WERI-Rb-1 (cell line): ENCODE measurements at places on chromosomes 5 and 9.
A peak's percentile ranks its signal among the peaks of the same experiment; 100 is the strongest.

DNA sequence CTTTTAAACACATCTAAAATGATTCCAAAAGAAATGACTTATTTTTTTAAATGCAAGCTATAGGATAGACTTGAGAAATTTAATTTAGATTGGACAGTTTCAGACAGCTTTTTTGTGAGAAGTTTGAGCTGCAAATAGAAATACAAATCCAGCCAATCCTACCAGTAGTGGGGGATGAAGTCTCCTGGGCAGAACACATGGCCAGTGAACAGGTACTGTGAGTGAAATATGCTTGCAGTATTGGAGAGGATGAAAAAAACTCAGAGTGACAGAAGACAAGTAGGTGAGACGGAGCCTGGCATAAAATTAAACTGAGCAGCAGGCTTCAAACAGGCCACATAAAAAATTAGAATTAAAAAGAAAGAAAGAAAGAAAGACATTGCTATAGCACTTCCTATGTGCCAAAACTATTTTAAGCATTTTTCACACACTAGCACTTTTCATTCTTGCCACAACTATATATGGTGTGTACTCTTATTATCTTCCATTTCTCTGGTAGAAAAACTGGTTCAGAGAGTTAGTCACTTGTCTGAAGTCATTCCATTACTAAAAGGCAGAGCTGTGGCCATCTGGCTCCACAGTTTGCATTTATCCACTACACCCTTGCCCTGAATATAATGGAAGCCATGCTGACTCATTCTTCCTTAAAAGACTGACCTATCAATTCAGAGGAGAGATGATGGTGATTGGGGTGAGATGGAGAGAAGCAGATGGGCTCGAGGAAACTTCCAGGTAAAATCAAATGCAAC is 310.2 kb upstream of the CTNND2 start:
- DNase-seq: no peak

GRCh38 chr9:93633492-93634221 is 57.3 kb downstream of the PHF2 start:
- DNase-seq: no peak

- no peak for DNase-seq
Measured at GRCh38 chr5:96157077-96157780, 195.6 kb upstream of the ELL2 start.

GRCh38 chr9:4955836-4956235 is 29.2 kb upstream of the JAK2 start:
- DNase-seq: no peak

GRCh38 chr9:93072383-93072795 is 13.9 kb downstream of the SUSD3 start:
- no peak for DNase-seq

- no peak for DNase-seq
Measured at GRCh38 chr9:215631-216155, 1.0 kb downstream of the DOCK8 start.

GRCh38 chr5:146296245-146296644 is 42.4 kb upstream of the POU4F3 start:
- DNase-seq: no peak

DNA sequence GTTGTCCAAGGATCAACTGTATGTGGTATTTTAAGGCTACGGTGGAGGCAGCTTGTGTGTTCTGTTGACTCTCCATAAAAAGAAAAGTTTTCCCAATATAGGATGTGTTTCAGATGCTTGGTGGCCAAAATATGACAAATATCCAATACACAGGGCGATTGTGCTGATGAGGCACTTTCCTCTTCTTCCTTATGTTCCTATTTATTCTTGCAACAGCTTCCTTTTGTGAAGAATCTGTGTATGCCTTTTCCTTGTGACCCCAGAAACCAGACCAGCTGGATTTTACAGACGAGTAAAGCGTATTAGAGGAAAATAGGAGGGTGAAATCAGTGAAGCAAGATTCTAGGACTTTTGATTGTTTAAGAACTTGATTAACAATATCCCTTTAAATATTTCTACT is 452.0 kb downstream of the DMAC1 start:
- no peak for DNase-seq

- DNase-seq: no peak
Measured at GRCh38 chr5:138528208-138528607, 14.8 kb downstream of the ETF1 start.

GRCh38 chr5:62653001-62653863 is 74.6 kb downstream of the LRRC70 start:
- DNase-seq: no peak

- DNase-seq: no peak
Measured at GRCh38 chr9:75910731-75911130, 20.3 kb downstream of the PCSK5 start.

DNA sequence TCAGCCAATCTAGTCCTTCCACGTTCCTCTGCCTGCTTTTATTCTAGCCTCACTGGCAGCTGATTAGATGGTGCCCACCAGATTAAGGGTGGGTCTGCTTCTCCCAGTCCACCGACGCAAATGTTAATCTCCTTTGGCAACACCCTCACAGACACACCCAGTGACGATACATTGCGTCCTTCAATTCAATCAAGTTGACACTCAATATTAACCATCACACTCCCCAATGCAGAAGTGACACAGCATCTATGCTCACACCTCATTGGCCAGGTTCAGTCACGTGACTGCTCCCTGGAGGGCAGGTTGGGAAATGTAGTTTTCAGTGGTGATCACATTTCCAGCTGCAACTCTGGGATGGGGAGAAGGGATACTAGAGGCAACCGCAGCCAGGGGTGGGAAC is 13.0 kb downstream of the SUSD3 start:
- DNase-seq: no peak

DNA sequence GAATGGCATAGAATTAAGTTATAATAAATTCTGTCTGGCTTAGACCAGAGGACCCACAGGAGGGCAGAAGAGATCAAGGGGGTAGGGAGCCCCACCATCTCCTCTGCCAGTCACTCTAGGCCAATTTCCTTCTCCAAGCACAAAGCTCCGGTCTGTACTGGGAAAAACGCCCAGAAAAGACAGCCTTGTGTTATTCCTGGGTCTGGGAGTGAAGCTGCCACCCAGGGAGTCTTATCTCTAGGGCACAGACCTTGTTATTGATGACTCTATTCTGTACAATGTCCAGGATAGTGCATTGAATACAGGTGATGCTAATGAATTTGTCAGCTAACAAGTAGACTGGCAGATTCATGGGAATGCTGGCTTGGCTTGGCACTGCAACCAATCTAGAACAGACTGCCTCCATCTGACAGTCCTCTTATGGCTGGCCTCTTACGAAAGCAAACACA is 60.7 kb downstream of the MED27 start:
- no peak for DNase-seq

DNA sequence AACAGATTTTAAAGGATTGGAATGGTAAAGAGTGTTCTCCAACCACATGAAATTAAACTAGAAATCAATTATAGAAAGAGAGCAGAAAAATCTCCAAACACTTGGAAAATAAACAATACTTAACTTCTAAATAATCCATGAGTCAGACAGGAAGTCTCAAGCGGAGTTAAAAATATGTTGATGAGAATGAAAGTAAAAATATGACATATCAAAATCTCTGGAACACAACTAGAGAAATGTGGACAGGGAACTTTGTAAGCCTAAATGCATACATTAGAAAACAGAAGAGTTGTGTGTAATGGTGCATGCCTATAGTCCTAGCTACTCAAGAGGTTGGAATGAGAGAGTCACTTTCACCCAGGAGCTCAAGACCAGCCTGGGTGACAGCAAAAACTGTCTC is 47.9 kb upstream of the ZNF618 start:
- DNase-seq: no peak

DNA sequence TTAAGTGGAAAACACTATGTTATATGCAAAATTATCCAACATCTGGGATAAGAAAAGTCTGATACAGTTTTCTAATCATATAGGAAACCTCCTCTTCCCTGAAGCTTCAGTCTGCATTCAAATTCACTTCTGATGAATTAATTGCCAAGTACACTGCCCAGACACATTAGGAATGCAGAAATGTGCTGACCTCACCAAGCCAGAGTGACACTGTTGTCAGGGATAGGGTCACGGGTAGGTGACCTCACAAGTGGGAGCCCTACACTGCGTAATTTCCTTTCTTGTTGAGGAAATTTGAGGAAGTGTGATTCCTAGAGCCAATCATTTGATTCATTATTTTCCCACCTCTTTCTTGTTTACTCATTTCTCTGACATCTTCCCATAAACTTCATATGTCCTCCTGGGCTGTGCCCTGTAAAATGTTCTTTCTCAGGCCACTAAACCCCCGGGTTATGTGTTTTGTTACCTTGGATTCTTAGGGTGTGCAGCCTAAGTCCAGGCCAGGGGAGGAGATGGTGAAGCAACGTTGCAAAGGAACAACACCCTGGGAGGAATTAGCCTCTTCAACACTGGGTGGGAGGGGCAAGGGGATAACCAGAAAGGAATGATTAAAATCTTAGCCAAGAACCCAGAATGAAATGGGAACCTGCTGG is 411.9 kb downstream of the MTRR start:
- DNase-seq: no peak

- no peak for DNase-seq
Measured at GRCh38 chr9:108184941-108185340, 670.8 kb downstream of the ACTL7B start.

- no peak for DNase-seq
Measured at GRCh38 chr9:87206064-87206661, 258.9 kb upstream of the GAS1 start.

DNA sequence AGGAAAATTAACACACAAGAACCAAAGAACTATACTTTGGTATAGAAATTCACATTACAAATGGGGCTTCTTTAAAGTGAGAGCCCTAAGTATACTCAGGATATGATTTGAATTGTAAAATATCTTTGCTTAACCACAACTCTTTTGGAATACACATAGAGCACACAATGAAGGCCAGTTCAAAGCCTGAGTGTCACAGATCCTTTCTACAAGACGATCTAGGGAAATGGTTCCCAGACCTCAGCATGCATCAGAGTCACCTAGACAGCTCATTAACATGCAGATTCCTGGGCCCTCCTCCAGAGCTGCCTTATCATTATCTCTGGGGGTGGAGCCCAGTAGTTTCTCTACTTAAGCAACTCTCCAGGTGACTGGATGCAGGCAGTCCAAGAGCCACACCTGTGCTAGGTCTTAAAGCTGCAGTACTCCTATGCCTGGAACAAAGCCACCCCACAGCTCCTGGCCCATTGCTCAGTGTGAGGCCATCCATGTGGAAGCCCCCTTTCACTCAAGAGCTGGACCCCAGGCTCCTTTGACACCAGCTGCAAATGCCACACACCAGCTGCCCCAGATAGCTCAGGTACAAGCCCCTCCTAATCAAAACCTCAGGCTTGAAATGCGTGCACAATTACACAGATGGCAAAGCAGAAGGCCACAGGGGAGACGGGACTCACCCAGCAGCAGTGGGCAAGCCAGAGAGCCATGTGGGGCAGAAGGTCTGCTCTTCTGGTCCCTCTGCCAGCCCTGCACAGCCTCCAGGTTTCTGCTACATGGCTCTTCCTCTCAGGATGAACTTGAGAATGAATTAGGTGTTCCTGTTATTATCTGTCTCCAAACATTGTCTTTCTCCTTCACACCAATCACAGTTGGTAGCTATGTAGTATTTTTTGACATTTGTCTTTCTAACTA is 106.1 kb downstream of the SH3TC2 start:
- DNase-seq: no peak

- peak; percentile 43 for DNase-seq
Measured at GRCh38 chr5:126339215-126339805, 83.9 kb upstream of the GRAMD2B start.

- no peak for DNase-seq
Measured at GRCh38 chr5:18037718-18038117, 403.5 kb downstream of the TAF11L14 start.

DNA sequence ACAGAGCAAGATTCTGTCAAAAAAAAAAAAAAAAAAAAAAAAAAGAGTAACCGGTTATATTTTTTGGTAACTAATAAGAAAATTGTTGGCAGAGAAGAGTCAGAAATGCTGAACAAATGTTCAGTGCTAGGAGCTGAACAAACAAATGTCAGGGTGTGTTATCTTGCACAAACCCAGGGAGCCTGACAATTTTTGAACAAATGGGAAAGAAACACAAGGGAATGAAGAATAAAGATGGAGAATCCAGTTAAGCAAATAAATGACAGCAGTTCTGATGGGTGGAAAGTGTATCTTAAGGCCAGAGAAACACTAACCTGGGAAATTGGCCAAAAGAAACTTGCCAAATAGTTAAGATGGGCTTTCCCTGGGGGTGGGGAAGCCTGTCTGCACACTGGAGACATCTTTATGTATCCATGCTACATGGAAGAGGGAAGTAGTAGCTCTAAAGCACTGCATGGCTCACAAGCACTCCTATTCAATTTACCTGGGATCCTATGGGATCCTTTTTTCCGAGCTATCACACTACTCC is 23.7 kb downstream of the KLHL3 start:
- DNase-seq: no peak

- no peak for DNase-seq
Measured at GRCh38 chr5:124524552-124525232, 221.7 kb downstream of the ZNF608 start.

GRCh38 chr5:177378884-177379883 is 5.0 kb upstream of the SLC34A1 start:
- no peak for DNase-seq
